ENCODE measurements at places on chromosomes 12 and 14.

DNA sequence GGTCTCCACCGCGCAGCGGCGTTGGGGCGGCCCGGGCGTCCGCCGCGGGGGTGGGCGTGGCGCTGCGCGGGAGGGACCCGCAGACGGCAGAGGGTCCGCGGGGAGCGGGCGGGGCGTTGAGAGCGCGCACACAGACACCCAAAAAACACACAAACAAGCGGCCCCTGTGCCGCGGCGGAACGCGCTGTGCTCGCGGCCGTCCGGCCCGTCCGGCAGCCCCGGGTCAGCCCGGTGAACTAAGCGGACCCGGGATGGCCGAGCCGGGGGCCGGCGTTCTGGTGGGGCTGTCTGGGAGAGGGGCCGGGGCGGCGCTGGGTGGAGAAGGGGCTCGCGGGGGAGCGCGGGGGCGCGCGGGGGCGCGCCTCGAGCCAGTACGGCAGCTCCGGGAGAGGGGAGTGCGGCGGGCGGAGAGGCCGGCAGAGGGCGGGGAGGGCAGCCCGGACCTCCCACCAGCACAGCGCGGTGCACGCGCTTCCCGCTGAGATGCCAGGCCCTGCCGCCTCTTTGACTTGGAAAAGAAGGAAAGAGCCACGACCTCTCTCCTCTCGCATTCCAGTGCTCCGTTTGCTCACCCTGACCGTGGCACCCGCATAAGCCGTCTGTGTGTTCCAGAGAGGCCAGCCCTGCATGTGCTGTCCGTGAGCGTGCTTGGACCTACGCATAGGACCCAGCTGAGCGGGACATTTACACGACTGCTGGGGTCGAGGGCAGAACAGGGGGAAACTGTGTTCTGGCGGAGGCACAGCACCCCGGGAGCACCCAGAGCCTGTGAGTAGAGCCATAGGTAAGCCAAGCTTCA is 10.3 kb downstream of the SLC6A12 start:
- no peak for DNase-seq

DNA sequence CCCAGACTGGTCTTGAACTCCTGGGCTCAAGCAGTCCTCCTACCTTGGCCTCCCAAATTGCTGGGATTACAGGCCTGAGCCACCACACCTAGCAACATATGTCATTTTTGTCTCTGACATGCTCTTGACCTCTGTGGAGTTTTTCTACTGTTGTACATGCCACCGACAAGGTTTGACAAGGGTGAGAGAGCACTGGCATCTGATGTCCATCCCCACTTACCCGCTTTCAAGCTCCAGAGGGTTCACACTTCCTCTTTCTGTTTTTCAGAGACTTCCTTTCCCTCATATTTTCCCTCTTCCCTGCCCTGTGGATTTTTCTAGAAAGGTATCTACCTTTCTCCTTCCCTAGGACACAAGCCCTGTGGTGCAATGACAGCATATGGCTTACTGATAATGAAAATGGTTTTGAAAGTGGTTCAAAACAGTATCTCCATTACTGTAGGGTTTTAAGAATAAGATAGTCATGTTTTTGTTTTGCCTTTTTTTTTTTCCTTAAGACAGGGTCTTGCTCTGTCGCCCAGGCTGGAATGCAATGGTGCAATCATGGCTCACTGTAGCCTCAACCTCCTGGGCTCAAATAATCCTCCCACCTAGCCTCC is 27.7 kb upstream of the PLEKHG3 start:
- DNase-seq, result no peak

DNA sequence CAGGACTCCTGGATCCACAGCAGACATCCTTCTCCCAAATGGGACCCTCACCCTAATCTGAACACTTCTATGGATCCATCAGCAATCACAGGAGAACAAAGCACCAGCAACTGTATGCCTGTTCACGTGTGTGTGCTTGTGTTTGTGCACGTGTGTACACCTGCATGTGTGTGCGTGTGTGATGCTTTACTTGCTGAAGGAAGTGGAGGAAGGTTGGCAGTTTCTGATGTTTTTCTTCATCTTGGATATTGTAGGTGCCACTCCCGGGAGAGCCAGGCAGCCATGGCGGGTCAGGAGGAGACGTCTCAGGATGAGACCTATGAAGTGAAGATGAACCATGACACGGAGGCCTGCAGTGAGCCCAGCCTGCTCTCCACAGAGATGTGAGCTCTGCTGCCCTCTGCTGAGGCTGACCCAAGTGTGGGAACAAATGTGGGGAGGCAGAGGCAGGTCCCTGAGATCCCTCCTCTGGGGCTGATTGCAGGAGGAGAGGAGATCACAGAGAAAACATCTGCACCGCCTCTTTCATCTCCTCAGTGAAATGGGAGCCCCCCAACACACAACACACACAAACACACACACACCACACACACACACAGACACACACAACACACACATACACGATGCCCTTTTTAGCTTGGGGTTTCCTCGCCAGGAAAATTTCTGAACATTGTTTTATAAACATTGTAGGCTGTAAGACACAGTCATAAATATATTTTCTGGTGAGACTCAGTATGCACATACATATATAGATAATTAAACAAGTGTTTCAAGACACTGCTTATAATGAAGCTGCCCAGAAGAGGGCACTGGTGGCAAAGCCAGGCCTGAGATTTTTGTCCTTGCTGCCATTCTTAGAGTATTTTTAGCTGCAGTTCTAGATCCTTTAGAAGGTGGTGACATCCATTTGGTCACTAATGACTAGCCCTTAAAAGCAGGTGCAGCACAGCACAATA is 112.2 kb upstream of the FKBP4 start:
- no peak for DNase-seq

DNA sequence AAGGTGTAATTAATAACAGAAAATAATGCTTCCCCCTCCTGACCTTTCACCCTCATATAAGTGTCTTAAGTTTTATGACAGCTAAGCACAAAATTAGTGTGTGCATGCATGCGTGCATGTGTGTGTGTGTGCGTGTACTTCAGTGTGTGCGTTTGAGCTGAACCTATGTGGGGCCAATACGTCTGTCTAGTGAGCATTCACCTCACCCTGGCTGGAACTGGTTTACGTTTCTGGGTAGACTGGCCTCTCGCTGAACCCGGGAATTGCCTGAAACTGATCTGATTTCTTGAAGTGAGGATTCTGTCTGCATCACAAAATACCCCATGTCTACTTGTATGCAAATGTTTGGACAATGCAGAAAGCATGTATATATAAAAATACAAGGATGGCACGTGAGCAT is 68.2 kb upstream of the TBX3 start:
- no peak for DNase-seq

DNA sequence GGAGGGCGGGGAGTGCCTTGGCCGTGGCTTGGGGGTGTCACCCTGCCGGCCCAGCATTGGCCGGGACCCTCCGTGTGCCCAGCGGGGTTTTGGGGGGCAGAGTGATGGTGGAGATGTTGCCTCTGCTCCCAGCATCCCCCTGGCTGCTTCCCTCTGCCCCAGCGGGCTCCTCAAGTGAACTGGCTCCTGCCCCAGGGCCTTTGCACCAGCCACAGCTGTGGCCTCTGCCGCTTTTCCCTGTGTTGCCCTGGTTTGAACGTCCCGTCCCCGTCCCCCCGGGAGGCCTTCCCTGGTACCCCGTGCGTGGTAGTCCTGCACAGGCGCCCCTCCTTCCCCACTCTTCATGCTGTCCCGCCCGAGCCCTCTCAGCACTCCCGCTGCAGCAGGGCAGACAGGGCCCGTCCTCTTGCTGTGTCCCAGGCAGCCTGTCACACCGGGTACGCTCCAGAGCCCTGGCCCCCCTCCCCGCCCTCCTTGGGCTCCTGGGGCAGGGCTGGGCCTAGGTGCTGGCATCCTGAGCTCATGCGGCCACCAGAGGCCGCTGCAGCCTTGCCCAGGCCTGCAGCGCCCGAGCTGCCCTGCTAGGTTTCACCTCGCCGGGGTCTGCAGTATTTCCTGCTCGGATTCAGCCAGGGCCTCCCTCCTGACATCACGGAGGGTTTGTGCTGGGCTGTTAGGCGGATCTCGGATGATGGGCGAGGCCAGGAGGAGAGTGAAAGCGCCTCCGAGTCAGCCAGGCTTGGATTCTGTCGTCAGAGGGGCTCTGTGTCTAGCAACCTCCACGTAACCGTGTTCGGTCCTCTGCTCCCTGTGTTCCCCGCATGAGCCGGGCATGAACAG is 9.5 kb downstream of the NOC4L start:
- peak; percentile 78 for DNase-seq

DNA sequence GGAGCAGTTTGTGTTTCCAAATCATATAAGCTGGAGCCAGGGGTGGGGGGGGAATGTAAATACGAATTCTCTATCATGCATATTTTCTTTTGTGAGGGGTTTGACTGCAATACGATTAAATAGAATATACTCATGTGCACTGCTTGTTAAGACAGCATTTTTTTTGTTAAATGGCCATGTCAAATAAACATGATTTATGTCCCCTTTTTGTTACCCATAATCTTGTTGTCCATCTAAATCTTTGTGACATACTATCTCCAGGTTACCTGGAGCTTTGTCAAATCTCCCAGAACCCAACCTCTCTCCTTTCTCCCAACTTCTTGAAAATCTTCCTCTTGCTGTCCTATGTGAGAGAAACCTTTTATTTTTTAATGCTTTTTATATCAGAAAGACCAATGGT is 233.1 kb downstream of the SLC25A21 start:
- DNase-seq, result no peak

GRCh38 chr14:92254786-92255185 is 68.2 kb upstream of the SLC24A4 start:
- no peak for DNase-seq

DNA sequence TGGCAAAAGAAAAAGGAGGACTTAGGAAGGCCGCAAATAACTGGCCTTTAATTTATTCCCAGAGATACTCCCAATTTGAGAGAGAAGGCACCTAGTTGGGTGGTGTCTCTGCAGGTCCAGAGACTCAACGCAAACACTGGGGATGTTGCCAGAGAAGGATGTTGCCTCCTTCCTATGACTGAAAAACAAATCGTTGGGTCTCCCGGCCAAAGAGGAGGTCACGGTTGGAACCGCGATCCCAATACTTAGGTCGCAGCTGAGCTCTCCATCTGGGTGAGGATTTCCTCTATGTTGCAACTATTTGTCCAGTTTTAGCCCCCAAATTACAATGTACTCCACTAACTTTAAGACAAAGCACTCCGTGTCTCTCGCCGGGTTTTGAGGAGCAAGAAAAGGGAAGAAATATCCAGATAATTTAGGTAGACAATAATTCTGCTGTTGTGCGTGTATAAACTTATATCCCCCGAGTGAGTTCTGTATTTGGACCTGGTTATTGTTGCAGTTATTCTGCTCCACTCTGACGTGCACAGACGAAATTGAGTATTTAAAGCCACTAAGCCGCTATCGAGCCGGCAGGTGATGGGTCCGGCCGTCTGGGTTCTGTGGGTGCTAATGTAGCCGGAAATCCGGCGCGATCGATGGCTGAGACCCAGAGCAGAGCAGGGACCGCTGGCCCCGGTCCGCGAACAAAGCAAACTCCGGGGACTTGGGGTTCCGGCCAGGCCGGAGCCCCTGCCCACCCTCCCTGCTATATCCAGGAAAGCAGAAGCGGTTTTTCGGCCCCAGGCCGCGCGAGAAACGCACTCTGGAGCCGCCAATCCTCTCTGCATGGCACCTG is 5.7 kb downstream of the HOXC12 start:
- DNase-seq, result no peak

All from NCI-H2107 (cell line).